ENCODE measurements at places on chromosomes 11 and 22. TPM values are rescaled to one million over a fixed set of nuclear protein-coding genes. Genes with fewer than 3 reads are reported as not detected.

Gene OR8G1
- total RNA-seq = not detected

DNA sequence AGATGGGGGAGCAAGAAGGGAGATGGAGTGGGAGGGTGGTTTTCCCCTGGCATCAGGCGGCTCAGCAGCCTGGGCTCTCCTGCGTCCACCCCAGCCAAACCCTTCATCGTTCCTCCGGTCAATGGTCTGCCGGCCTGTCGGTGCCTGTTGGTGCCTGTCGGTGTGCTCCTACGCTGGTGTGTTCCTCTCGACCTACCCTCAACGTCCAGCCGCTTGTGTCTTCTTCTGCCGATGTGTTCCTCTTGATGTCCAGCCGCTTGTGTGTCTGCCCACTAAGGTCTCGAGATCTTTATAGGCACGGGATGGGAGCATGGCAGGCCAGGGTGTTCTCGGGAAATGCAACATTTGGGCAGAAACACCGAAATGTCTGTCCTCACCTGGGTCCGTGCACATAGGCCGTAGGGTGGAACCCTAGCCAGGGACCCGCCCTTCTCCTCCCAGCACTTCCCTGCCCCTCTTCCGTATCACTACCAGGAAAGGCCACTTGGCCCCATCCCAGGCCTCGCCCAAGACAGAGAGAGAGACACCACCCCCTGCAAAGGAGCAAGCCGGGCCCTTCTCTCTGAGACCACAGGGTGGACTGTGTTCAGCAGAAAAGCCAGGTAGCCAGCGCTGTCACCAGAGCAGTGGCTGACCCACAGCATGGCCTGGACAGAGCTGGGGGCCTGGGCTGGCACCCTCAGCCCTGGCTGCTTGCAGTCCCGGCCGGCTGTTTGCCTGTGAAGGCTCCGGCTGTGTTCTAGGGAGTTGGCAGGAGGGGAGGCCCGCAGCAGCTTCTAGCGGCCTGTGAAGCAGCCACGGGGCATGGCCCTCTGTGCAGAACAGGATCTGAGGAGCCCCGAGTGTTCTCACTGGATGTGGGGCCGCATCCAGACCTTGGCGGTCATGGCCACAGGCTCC is 61.6 kb upstream of the KCNQ1OT1 start:
- no peak for DNase-seq

- DNase-seq = no peak
These were observed 1.1 kb upstream of the GNB1L start for GRCh38 chr22:19855504-19856409.

DNA sequence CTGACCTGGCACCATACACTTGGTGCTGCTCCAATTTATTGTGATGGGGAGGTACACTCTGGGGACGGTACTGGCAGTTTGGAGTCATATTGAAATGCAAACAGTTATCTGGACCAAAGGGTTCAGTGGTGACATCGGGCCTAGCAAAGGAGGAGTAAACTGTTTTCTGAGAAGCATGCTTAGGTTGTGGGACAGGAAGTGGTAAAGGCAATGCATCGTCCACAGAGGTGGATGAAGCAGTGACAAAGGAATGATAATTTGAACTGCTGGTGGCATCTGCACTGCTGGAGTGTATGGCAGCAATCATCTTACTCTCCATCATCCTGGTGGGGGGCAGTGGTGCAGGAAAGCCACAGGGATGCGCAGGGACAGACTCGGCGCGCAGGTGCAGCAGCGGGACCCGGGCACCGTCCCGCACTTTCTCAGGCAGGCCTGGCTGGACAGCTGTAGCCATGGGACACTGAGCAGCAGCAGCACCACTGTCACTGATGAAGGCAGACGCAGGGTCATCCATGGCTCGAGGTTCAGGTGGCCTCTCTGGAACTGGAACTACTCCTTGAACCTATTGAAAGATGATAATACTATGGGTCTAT is 28.0 kb upstream of the TP53AIP1 start:
- DNase-seq = no peak

DNA sequence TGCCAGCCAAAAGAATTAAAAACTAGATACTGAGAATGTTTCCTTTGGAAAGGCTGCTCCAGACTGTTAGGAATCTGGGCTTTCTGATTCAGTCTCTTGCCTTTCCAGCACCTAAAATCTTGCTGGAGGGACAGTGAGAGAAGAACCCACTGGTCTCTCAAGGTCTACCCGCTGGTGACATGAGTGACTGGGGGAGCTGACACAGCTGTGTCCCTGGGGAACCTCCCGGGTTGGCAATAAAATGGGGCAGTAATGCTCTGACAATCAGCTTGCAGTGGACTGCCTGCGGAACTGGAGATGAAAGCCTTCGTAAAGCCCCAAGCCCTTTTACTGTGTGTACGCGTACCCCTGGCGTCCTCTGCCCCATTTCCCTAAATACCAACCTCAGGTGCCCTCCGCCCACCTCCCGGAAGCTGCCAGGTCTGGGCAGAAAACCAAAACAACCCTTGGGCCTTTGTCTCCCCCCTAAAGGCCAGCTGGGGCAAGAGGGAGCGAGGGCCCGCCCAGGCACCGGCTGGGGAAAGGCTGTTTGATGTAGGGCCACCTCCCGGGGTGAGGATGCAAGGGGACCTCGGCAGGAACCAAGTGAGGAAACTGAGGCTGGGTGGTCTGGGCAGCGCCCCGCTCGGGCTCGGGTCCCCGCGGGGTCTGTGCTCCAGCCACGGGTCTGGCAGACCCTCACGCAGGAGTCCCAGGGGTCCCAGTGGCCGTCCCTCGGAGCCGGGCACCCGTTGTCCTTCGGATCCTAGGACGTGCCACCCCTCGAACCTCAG is 741 bp downstream of the CARS1 start:
- DNase-seq = peak; percentile 50

DNA sequence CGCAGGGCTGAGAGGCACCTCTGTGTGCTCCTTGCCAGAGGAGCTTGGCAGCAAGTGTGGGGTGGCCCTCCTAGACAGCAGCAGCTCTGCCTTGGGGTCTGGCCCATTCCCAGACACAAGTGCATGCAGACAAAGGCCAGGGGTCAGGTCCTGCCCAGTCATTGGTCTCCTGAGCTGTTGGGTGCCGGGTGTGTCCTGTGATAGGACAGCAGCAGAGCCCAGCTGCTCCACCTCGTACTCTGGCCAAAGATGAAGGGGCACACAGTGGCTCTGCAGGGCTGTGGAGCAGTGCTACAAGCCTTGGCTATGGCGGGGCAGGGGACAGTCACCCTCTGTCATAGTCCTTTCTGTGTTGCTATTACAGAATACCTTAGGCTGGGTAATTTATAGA is 17.3 kb upstream of the OSBPL5 start:
- no peak for DNase-seq

DNA sequence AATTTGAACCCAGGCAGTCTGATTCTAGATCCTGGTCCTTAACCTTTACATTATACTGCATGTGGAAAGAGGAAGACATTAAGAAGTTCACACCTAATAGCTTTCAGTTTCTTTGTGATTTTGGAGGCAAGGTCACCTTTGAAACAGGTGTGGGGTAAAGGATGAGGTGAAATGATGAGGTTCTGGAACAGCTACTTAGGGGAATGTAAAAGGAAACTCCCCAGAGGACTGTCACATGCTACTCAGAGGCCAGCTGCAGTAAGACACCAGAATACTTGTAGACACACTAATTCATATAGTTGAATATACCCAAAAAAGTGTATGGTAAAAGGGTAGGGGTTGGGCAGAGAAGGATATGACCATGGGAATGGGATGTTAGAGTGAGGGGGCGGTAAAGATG is 5.4 kb downstream of the APIP start:
- no peak for DNase-seq

DNA sequence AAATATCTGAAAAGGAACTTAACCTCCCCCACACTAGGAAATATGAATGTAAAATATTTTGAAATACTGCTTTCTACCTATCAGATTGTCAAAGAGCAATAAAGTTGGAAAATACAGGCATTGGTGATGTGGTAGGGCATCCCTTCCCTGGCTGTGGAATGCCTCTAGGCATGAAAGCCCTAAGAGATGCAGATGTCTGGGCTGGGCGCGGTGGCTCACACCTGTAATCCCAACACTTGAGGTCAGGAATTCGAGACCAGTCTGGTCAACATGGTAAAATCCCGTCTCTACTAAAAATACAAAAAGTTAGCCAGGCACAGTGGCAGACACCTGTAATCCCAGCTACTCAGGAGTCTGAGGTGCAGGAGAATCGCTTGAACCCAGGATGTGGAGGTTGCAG is 22.0 kb downstream of the ARAP1 start:
- DNase-seq = no peak

DNA sequence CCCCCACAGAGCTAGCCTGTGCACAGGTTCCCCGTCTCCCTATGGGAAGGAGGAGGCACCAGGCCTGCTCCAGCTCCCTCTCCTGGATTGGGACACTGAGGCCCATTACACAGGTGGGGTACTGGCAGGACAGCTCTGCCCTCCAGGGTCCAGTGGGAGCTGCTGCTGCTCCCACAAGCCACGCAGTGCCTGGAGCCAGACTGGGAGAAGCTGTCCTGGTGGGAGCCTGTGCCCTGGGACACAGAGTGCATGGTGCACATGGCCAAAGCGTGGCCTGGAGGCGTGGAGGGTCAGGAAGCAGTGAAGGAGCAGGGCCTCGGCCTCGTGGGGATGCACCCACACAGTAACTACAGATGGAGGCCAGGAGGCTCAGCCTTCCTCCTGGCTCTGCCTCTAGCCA is 27.5 kb downstream of the DUSP8 start:
- DNase-seq = no peak

Gene SCUBE2
- not detected for total RNA-seq

GRCh38 chr11:82930734-82931133 is 29.2 kb downstream of the DDIAS start:
- no peak for DNase-seq

- DNase-seq = no peak
These were observed 2.7 kb upstream of the MUC5B start for GRCh38 chr11:1219834-1220815.

Gene APOL5
- not detected for total RNA-seq

GRCh38 chr11:34468209-34468841 is 29.6 kb downstream of the CAT start:
- DNase-seq = no peak

DNA sequence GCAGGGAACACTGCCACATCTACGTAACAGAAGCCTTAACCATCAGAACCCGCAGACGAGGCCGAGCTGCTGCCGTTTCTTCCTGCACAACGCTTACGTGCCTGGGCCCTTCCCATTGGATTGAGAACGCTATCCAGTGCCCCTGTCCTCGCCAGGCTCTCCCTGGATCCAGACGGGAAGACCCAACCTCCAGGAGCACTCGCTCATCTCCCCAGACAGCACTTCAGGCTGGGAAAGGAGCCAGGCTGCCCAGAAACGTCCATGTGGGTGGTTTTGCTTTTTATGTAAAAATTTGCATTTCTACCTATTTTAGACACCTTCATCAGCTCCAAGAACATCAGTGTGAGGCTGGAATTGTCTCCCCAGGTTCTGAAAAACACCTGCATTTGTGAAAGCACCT is 7.3 kb upstream of the CRYBB3 start:
- DNase-seq = no peak

GRCh38 chr11:33542921-33543320 is 157.7 kb downstream of the C11orf91 start:
- no peak for DNase-seq

- no peak for DNase-seq
These were observed 4.8 kb upstream of the TRIM6 start for GRCh38 chr11:5591613-5592012.

Gene ZC3H12C
- 0.16 TPM for total RNA-seq

DNA sequence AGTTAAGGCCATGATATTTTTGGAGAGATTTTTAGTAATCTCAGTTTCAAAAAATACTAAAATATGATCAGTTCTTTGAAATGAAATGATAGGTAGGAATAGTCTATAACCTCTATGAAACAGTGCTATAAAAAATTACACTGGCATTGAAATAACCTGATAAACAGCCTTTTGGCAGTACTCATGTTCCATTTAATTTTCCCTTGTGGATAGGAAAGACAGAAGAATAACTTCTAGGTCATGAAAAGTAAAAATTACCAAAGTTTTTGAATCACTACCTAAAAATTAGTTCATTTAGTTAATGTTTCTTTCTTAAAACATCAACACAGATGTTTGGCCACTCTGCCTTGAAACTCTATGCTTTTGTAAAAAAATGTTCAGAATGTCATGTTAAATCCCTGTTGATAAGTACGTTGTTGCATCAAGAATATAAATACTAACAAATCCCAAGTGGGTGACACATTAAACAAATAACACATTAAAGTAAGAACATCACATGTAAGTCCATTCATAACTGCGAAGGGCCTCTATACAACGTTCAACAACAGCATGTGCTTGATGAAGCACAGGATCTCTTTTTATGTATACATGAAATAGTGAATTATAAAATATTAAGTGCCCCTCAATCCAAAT is 290.2 kb downstream of the SWAP70 start:
- DNase-seq = no peak

DNA sequence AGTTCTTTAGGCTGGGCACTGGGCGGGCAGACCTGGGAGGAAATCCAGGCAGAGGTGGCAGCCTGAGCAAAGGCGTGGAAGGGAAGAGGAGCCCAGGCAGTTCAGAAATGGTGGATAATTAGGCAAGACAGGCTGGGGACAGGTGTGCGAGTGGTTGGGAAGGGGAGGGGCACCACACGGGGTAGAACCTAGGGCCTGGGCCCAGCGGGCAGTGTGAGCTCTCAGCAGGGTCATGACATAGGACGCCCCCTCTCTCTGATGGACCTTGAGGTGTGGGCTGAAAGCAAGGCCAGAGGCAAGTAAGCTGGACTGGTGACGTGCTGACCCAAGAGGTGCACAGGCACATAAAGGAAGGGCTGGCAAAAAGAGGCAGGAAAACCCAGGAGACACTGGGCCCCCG is 6.8 kb downstream of the UFD1 start:
- DNase-seq = no peak

- no peak for DNase-seq
These were observed 52.2 kb upstream of the HMGXB4 start for GRCh38 chr22:35204807-35205775.

Gene RASSF10
- not detected for total RNA-seq

Gene ZFPL1
- total RNA-seq = 50.8 TPM

GRCh38 chr11:110493346-110493745 is 63.6 kb downstream of the FDX1 start:
- DNase-seq = no peak

DNA sequence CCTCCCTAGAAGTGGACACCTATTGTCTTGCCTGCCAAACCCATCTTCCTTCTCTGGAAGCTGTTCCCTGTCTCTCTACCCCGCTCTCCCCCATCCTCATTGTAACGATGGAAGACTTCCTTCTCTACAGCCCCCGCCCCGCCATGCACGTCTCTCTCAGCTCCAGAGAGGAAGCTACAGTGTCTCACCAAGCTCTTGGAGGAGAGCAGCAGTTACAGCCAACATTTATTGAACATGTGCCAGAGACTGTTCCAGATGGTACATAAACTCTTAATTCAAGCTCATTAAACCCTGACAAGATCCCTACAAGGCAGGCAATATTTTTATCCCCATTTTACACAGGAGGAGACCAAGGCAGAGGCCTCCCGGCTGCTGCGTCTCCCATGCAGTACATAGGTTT is 15.1 kb downstream of the MCHR1 start:
- DNase-seq = no peak

Gene CCDC81
- total RNA-seq = 0.77 TPM

- no peak for DNase-seq
These were observed 1.5 kb upstream of the CHST1 start for GRCh38 chr11:45666648-45667642.

Gene SLC5A1
- not detected for total RNA-seq

Gene POU2AF2
- not detected for total RNA-seq

- no peak for DNase-seq
These were observed 162.6 kb upstream of the CCDC179 start for GRCh38 chr11:23022854-23023253.

GRCh38 chr11:108854346-108854745 is 189.5 kb downstream of the DDX10 start:
- no peak for DNase-seq
